Lower leg skin (tissue), 4 donors: ENCODE measurements at places on chromosomes 16 and 17.

- DNase-seq: no peak
Measured at GRCh38 chr17:6548578-6549330, 7.6 kb downstream of the PITPNM3 start.

DNA sequence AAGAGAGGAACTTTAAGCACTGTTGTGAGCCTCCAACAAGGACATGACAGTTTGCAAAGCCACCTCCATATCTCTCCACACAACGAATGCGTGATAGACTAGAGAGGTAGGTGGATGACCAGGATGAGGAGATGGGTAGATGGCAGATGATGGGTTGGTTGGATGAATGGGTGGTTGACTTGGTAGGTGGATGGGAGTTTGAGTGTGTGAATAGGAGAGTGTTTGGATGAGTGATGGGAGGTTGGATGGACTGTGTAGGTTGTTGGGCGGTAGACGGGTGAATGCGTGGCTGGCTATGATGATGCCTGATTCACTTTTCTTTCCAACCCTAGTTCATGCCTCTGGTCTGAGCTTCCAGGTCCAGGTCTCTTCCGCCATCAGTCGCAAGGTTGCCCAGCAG lies 4.1 kb downstream of the CDH16 start:
- DNase-seq: no peak

DNA sequence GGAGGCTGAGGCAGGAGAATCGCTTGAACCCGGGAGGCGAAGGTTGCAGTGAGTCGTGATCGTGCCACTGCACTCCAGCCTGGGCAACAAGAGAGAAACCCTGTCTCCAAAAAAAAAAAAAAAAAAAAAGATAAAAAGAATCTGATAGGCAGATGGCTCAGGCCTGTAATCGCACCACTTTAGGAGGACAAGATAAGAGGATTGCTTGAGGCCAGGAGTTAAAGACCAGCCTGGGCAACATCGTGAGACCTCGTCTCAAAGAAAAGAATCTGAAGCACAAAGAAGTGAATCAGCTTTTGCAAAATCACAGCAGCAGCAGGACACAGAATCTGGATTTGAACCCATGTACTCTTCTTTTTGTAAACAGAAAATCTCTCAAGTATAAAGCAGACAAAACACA lies 7.6 kb downstream of the NOB1 start:
- DNase-seq: no peak

DNA sequence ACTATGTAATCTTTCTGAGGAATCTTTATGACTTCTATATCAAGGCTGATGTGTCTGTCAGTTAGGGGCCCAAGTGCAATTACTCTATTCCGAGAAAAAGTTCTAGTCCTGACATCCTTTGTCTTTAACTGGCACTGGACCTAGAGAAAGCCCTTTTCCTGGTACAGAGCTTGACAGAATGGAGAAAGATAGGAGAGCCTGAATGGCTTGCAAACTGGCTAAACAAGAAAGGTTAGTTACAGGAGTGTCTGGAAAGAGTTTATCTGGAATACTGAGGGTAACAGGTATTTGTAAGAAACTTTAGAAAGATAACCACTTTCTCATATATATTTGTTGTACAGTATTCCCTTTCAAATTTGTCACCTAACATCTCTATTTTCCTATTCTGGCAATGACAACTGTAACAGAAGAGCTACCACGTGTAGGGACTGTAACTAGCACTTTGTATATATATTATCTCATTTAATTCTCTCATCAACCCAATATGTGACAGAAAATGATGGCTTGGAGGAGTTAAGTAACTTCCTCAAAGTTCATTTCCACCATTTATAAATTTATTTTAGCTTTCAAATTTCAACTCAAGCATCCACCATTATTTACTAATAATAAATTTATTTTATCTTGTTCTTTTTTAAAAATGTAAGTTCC lies 97.4 kb upstream of the C17orf78 start:
- no peak for DNase-seq

- DNase-seq: no peak
Measured at GRCh38 chr17:10357768-10358167, 15.0 kb downstream of the MYH13 start.

- DNase-seq: no peak
Measured at GRCh38 chr16:11198828-11199227, 57.2 kb downstream of the SOCS1 start.

GRCh38 chr17:2749058-2749783 lies at the start of gene CCDC92B:
CCDC92B (minus strand) TSS chr17:2749652; CDS start chr17:2735145, 14,507 bp downstream.
- no peak for DNase-seq

- DNase-seq: no peak
Measured at GRCh38 chr17:40293363-40293762, 5.7 kb downstream of the CDC6 start.

DNA sequence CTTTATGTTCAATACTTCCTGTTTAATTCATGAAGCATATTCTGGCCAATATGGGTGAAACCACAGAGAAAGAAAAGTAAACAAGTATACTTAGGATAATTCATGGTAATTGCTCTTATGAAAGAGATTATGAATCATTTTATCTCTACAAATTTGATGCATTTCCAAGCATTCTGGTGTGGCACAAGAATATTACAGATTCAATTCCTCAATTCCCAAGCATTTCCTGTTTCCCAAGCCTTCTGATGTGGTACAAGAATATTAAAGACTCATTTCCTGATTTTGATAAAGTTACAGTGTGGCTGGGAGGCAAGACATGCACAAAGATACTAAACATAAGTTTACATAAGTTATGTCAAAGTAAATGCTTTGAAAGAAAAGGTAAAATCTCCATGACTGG lies 126.1 kb upstream of the NUDT7 start:
- no peak for DNase-seq

- no peak for DNase-seq
Measured at GRCh38 chr17:21129023-21129681, 2.4 kb downstream of the DHRS7B start.

GRCh38 chr17:62572888-62573401 lies 54.5 kb upstream of the MRC2 start:
- no peak for DNase-seq

DNA sequence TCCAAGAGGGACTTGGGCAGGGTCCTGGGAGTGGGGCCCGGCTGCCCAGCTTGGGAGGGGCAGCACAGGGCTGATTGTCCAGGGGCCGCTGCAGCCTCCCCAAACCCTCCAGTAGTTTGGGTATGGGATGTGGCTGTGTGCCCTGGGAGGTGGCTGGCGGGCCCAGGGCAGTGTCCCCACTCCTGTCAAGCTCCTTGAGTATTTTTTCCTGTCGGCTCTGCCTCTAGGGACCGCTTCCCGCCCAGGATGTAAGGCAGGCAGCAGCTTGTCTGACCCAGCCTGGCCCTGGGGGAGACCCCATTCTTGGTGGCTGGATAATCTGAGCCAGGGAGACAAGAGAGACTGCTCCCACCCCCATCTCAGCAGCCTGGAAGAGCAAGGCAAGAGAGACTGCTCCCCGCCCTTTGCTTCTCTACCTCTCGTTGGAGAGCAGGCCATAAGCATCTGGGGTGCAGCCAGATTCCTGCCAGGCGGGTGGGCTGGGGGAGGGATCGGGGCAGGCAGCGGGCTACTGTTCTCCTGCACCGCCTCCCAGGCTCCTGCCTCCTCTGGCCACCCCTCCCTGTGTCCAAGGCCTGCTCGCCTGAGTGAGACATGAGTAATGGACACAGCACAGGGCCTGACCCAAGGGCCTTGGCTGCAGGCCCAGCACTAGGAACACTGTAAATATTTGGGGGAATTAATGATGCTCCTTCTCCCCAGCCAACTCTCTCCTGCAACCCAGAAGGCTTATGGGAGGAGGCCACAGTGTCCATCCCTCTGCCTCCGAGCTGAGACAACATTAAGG lies 18.4 kb upstream of the ITGA3 start:
- no peak for DNase-seq

GRCh38 chr17:36546418-36547093 lies 1.8 kb downstream of the GGNBP2 start:
- no peak for DNase-seq

GRCh38 chr16:6548507-6548906 lies 784.1 kb upstream of the RBFOX1 start:
- no peak for DNase-seq

GRCh38 chr17:41835214-41835799 lies 725 bp downstream of the NT5C3B start:
- no peak for DNase-seq
